ENCODE measurements at places on chromosomes 11 and 22.

DNA sequence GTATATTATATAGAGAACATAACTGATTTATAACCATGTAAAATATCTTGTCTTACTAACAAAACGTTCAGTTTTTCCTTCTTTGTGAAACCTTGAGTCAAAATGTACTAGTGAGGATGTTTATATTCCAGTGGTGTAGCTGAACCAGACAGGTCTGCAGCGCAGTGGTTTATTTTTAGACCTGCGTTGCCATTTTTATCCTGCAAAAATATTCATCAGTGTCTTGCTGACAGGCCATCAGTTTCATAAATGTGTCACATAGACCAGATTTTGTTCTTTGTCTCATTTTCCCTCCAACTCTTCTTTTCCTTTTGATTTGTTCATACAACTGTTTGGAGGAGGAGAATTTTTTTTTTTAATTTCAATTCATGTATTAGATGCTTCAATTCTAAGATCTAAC is 43.1 kb downstream of the HSD17B12 start:
- DNase-seq, result no peak

GRCh38 chr11:63445720-63446119 is 45.2 kb downstream of the PLAAT5 start:
- no peak for DNase-seq

DNA sequence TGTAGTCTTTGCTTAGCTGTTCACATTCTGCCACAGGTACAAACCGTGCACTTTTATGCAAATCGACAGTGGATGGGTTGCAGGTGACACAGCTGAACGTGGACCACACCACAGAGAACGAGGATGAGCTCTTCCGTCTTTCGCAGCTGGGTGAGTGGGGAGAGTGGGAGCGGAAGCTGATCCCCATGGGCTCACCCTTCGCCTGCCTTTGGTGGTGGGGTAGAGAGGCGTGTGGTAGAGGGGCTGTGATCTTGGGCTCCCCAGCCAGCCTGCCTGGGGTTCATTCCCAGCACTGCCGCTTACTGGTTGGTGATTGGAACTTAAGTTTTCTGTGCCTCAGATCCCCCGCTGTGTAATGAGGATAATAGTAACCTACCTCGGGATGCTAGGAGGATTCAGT is 19.1 kb downstream of the TAB1 start:
- DNase-seq, result no peak

- no peak for DNase-seq
Measured at GRCh38 chr22:31148488-31148887, 8.2 kb upstream of the PLA2G3 start.
